Right lobe of liver (tissue), 6 donors: ENCODE measurements at places on chromosomes 7 and 10.
A peak's percentile ranks its signal among the peaks of the same experiment; 100 is the strongest.

- DNase-seq = no peak
These were observed 207.6 kb downstream of the GLI3 start for GRCh38 chr7:42029405-42029804.

GRCh38 chr10:129331839-129332220, 135.2 kb upstream of the MGMT start:
- no peak for DNase-seq

DNA sequence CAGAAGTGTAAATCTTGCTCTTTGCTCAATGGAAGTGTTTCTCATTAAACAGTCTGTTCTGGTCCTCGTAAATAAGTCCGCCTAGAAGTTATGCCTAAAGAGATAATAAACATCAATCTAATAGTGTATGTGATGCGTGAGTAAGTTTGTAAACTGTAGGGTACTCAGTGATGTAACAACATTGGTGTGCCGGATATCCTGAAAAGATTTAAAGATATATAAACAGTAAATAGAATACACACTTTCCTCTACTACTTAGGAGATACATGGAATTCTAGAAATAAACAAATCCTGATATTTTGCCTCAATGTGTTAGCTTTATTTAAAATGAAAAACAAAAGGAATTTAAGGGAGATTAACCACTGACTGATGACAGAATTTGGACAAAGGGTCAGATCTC, 123.5 kb downstream of the AHR start:
- DNase-seq = no peak

- peak; percentile 72 for DNase-seq
These were observed 18.7 kb downstream of the SLC25A13 start for GRCh38 chr7:96303105-96303685.

DNA sequence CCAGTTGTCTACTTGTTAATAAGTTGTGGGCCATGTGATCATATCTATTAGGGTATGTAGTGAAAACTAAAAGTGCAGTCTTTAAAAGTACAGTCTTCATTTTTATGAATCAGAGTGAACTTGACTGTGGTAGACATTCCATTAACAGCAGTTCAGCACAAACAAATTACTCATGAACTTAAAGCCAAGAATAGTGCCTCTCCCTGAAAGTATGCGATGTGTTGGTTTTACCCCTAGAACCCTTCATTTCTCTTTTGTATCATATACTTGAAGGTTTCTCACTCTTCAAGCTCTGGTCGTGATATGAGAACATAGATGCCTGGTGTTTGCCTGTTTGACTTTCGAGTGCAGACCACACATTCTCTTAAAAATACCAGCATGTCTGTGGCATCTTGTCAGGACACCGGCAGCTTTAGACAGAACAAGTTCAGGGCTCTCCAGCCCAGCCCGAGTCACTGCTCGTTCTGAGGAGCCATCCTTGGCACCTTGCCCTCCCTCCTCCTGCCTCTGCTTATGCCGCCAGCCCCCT, 159.3 kb downstream of the LCOR start:
- DNase-seq = no peak

DNA sequence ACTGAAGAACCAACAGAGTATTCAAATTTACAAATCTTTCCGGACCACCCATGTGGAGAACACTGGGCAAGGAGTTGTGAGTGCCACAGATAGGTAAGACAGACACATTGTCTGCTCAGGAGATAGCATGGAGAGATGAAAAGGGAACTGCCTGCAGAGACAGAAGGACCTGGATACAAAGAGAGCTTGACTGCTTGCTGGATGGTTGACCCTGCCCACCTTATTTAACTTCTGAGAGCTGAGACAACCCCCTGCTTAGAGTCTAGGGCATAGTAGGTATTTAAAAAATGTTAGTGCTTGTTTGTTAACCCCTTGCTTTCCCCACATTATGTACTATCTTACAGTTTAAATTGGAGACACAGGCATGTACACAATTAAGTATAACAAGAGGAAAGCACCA, 314.1 kb downstream of the THSD7A start:
- no peak for DNase-seq

DNA sequence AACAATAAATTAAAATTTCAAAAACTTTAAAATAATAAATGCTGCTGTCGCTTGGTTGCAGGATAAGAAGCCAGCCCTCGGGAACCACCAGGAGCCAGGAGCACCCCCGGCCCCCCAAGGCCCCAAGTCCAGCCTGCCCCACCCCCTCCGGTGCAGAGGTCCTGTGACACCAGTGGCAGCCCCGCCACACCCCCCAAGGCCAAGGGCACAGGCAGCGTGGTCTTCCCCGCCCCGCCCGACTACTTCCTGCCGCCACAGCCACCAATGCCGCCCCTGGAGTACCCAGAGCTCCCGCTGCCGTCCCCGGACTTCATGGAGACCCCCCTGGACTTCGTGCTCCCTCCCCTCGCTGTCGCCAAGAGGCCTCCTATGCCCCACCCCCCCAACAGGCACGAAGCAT, 44.5 kb upstream of the PDSS1 start:
- DNase-seq = no peak

DNA sequence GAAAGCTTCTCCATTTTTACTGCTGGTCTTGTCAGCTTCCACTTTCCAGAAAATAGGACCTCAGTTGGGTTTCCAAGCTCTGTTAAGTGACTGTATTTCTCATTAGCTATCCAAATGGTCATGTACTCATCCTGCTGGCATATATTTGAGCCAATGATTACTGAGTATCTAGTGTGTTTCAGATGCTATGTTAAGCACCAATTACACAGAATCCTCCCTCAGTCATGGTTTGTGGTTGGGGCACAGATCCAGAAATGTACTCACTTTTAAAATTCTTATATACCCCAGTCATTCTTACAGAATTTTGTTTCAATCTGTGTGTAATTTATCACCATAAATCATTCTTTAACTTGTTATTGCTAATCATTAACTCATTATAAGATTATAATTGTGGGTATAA, 362.3 kb upstream of the MTPN start:
- no peak for DNase-seq

DNA sequence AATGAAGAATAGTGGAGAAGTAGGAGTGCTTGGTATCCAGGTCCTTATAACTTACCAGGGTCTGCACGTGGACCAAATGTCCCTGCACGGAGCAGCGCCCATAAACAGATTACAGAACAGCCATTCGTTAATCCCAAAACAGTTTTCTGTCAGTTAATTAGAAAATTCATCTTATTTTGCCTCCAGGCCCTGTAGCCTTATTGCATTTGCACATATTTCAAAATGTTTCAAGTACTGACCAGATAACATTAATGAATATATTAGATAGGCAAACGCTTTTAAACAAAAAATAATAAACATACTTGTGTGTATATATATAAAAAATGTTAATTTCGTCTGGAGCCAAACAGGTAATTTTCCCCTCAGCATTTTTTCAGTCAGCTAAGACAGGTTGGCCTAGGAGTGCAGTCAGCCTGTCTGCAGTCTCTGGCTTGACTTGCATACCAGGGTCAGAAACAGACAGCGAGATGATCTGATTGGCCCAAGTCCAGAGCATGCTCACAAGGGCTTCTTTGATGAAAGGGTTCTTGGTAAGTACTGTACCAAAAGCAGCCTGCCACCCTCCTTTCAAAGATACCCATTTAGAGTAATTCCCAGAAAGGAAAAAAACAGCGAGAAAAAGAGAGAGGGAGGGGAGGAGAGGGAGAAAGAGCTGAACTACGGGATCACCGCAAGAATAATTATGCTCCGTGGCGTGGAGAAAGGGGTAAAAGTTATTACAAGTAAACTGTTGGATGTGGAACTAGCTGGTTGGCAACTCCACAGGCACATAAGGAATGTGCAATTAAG, 194.4 kb upstream of the TCF7L2 start:
- DNase-seq = no peak

DNA sequence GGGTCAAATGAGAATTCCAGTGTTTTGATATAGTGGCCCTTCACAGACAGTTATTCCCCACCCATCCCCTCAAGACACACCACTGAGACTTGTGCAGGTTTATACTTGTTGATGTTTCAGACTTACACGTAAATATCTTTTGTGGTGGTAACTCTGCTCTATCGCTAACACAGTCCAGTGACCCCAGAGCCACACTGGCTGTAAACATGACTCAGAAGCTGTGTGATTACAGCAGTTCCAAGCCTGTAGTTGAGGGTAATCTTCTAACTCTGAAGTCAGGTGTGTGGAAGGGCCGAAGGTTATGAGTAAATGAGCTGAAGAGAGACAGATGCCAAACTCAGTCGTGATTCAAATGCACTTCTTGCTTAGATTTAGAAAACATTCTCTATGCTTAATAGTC, 19.4 kb downstream of the NOBOX start:
- no peak for DNase-seq

DNA sequence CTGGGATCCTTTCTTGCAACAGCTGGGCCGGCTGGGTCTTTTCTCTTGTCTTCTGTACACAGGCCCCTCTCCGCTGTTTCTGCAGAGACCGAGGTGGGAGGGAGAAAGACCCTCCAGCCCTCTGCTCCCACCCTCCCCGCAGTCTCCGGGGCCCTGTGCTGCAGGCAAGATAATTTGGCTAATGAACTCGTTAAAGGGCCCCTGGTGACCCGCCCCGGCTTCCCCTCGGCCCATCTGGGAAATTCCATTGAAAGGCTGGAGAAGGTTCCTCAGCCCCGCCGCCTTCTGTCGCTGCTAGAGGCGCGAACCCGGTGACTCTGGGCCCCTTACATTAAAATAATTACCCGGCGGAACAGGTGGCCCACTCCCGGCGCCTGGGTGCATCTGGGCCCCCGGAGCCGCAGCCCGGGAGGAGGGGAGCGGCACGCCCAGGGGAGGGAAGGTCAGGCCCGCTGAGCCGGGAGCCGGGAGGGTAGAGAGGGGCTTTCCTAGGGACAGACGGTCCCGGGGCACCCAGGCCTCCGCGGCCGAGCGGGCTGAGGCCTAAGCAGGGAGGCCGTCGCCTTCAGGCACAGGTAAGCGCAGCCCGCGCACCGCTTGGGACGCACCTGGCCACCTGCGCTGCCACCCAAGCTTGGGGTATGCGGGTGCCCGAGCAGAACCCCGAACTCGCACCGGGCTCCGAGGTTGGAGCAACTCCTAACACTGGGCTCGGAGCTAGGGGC, 7.3 kb upstream of the MNX1 start:
- no peak for DNase-seq

DNA sequence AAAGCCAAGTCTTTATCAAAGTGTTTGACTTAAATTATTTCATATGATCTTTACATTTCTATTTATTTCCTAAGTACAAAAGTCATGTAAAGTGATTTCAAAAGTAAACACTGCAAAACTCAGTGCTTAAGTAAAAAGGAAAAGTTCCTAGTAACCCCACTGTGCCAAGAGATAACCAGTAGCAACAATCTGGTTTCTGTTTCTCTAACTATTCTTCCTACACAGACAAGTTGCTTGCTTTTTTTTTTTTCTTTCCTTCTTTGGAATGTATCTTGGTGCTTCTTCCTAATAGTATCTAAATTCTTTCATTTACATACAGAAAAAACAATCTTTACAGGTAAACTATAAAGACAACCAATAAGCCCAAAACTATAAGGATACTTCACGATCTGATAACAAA, 3.1 kb downstream of the JCAD start:
- no peak for DNase-seq

GRCh38 chr10:28365840-28366239, 63.0 kb upstream of the MPP7 start:
- DNase-seq = no peak

DNA sequence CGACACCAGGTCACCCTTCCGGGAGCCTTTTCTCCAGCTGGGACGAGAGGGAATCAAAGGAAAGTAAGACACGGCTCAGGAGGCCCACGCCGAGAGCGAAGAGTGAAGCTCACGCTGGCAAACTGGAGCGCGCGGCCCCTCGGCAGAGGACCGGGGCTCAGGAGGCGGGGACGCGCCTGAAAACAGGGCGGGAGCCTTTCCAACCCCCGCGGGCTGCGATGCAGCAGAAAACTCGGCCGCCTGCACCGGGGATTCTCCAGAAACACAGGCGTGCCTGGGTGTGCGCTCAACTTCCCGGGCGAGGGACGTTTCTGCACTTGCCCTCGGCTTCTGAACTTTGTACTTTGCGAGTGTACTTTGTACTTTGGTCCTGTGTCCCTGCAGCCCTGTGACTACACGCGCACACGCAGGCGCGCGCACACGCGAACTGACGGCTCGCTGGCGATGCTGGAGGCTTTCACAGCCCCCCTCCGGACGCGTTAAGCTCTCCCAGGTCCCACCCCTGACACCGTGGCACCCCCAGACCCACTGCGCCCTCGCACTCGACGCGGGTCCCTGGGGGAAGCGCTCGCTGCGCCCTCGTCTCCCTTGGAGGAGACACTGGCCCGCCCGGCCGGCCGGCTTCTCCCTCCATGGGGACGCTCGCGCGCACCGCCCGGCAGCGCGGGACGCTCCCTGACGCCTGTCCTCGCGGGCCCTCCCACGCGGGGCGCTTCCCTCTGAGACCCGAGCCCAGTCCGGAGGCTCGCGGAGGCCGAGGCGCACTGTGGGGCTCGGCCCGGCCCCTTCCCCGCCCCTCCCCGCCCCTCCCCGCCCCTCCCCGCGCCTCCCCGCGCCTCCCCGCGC, 588 bp upstream of the PAOX start:
- peak; percentile 86 for DNase-seq

DNA sequence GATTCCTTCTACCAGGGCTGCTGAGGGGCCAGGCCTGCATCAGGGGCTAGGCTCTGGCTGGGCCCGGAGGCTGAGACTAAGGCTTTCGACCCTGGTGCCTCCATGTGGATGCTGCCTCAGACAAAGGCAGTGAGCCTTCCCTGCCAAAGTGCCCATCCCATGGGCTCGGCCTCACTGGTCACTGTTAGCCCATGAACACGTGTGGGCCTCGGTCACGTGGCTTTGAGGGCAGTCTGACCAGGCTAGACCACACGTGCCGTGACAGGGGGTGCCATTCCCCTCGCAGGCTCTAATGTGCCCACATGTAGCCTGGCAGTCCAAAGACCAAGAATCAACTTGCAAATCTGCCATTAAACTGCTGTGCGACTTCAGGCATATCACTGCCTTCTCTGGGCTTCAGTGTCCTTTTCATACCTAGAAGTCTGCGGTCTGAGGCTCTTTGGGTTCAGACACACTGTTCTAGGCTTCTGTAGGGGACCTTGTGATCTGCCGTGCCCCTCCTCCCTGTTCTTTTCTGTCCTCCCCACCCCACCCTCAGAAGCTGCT, 17.6 kb upstream of the SLC29A3 start:
- no peak for DNase-seq

DNA sequence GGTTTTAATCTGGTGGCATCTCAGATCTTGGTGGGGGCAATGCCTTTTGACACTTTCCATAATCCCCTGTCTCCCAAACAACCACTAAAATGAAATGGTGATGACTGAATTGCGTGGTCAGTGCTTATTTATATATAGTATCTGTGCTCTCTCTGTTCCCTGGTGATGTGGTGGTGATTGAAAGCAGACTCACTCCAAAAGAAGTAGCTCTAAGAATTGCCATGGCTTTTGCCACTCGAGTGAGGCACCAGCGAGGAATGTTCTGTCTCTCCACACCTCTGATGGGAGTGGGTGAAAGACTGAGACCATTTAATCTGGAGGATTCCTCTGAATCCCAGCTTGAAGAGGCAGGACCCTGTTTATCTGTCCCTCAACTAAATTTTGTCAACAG, 2.8 kb downstream of the DUSP5 start:
- DNase-seq = no peak

DNA sequence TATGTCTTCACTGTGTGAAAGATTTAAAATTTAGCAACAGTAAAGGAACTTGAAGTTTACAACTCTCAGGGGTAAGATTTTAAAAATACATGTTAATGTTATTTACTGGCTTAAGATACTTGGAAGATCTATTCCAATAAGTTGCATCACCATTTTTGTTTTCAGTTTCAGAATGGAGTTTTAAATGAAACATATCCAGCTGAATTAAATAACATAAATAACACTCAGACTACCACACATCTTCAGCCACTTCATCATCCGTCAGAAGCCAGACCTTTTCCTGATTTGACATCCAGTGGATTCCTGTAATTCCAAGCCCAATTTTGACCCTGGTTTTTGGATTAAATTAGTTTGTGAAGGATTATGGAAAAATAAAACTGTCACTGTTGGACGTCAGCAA, 44.3 kb downstream of the AHR start:
- no peak for DNase-seq
